Left lung (tissue), 14 donors: ENCODE measurements at places on chromosomes 6 and 20. TPM values are rescaled to one million over a fixed set of nuclear protein-coding genes. Genes with fewer than 3 reads are reported as not detected.

Gene LTB
- polyA plus RNA-seq: 1.7 TPM

DNA sequence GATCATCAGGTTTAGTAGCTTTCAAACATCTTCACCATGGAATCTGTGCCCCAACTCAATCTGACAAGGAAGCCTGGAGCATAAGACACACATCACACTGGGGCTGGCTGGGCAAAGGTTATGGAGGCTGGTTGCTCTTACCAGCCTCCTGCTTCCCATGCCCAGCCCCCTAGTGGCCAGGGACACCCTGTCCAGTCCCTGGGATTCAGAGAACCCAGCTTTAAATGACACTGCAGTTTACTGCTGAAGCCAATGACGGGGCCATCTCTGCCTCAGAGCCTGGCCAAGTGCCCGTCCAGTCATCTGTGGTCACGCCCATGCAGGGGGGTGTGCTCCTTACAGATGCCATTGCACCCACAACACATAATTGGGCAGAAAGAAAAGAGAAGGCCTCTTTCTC lies 272.9 kb downstream of the SMOC2 start:
- DNase-seq: peak; percentile 24

DNA sequence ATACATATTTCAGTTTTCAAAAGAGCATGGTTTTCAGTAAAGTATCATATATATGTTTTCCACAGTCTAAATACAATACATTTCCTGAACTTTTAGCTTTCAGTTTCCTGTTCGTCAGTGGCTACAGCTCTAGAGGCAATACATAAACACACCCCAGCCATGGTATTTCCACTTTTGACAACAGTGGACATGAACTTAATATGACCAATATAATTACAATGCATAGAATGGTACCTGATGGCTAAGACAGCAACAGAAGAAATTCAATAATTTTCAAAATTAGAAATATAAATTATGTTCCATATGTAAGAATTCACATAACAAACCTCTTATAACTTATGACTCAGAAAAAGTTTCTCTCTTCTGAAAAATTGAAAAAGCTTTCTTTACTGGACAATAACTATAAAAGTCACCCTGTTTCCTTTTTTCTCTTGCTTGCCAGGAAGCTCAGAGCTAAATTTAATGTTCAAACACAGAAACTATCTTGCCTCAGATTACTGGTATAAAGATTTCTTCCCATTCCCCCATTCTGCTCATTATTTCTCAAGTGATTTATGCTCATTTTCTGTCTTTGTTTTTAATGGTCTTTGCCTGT lies 19.2 kb downstream of the FKBP5 start:
- DNase-seq: no peak

- DNase-seq: no peak
Observed at GRCh38 chr20:8829256-8829655, 239.6 kb upstream of the PLCB4 start.

- DNase-seq: no peak
Observed at GRCh38 chr20:54362283-54362682, 113.1 kb upstream of the DOK5 start.

DNA sequence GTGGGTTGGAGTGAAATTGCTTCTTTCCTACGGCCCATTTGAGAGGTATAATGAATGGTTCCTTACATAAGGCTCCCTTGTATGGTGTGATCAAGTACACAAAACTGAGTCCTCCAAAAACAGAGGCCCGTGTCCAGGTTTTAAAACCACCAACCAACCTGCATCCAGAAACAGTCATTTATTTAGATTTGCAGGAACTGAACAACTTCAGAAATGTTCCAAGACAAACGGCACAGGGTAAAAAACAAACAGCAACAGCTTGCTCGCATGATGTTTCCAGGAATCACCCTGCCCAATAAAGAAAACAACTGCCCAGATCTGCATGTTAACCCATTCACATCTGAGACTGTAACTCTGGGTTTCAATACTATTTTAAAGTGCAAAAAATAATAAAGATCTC lies 40.2 kb upstream of the TRAM2 start:
- no peak for DNase-seq

GRCh38 chr20:50120935-50121693 lies 8.2 kb upstream of the UBE2V1 start:
- peak; percentile 56 for DNase-seq

GRCh38 chr6:146857980-146858347 lies 259.2 kb downstream of the ADGB start:
- DNase-seq: no peak

- no peak for DNase-seq
Observed at GRCh38 chr6:156306531-156306930, 470.6 kb upstream of the ARID1B start.

Gene CLVS2
- polyA plus RNA-seq: 0.23 TPM

DNA sequence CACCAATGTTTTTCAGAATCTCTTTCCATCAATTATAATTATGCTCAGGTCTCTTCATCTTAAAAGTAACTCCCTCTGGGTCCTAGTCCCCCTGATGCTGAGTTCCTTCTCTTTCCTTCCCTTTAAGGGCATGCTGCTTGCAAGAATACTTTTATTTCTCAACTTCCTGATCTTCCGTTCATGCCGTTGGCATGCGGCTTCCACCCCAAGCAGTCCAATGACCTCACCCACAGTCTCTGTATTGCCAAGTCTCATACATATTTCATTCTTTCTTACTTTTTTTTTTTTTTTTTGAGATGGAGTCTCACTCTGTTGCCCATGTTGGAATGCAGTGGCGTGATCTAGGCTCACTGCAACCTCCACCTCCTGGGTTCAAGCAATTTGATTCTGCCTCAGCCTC lies 83.5 kb downstream of the NDUFAF5 start:
- DNase-seq: no peak

DNA sequence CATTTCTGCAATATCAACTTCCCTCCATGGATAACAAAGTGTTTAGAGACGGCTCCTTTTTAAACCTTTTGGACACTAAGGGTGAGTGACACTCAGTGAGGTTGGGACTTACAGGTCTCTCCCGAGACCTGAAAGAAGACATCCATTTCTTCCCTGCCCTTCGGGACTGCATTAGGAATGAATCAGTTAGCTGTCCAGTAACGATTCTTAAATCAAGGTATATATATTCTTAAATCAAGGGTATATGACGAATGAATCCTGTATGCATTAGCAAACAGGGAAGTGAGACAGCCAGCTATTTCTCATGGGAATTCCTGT lies 52.9 kb downstream of the EDN1 start:
- DNase-seq: no peak

GRCh38 chr6:151738267-151738666 lies 69.2 kb upstream of the ESR1 start:
- no peak for DNase-seq

GRCh38 chr6:136552054-136552453 lies 1.8 kb upstream of the MAP7 start:
- DNase-seq: no peak

DNA sequence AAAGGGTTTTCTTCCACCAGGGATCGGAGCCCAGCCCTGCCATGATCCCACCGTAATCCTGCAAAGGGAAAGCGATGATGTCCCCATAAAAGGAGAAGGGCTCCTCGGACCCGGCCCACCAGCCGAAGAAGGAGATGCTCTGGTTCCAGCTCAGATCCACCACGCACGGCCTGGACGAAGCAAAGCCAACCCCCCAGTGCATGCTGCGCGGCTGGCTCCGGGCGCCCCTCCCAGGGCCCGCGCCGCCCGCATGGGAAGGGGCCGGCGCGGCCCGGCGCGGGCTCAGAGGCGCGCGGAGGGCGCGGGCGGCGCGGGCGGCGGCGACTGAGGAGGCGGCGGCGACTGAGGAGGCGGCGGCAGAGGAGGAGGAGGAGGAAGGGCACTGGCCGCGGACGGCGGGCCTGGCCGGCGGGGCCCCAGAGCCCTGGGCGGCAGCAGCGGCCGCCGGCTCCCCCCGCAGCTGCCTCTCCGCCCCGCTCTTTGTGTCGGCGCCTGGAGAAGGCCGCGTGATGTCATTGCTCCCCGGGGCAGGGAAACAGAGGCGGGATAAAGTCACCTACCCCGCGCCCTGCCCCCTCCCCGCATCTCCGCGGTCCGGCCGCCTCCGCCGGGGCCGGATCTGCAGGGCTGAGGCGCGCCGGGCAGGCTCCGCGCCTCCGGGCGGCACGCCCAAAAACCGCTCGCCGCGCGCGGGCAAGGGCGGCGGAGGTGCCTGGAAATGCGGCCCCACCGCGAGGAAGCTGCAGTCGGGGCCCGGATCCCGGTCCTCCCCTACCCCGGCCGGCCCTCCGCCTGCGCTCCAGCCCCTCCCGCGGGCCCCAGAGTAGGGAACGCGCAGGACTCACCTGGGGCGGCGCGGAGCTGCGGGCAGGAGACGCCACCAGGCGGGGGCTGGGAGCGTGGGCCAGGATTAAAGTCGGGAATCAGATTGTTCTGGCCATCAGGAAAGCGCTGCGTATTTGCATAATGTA lies at the start of gene FAXC:
Gene FAXC (minus strand): TSS at position 504 of the 971 bp plus-strand sequence. CDS start 302 bp downstream, at position 202.
- DNase-seq: peak; percentile 24

DNA sequence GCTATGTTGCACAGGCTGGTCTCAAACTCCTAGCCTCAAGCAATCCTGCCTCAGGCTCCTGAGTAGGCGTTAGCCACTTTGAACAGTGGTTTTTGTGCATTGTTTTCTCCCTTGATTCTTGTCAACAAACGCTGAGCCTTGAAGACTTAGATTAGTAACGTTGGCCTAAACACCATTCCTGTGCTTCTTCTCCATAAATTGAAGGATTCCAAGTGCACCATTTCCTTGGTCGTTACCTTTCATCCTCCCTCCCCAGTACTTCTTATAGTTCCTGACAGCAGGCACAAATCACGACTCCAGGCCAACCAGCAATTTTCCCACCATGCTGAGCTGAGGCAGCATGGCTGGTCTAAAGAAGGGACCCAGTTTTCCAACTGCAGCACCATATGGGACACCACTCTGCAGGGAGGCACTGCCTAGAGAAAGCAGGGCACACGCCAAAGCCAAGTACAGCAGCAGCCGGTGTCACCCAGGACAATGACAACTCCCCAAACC lies 8.9 kb downstream of the RPS10 start:
- no peak for DNase-seq

GRCh38 chr6:152356662-152357061 lies 280.5 kb downstream of the SYNE1 start:
- no peak for DNase-seq

DNA sequence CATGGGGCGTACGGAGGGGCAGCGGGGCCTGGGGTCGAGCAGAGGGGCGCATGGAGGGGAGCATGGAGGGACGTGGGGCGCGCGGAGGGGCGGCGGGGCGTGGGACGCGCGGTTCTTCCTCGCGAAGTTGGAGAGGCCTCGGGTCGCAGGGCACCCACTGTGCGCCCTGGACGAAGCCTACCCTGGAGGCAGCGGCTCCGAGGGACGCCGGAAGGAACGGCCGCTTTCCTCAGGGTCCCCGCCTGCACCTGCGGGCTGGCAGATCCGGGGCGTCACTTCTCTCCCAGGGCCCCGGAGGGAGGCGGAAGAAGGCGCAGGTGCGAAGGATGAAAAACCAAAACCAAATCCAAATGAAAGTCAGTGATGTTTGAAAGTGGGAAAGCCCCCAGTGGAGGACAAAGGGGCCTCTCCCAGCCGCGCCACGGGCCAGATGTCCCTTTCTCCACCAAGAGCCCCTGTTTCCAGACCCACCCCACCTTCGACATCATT lies 142.1 kb upstream of the PDE10A start:
- no peak for DNase-seq

- no peak for DNase-seq
Observed at GRCh38 chr20:62489186-62489931, 13.6 kb upstream of the GATA5 start.

- no peak for DNase-seq
Observed at GRCh38 chr6:53628354-53629119, 37.0 kb downstream of the KLHL31 start.

- no peak for DNase-seq
Observed at GRCh38 chr6:131897621-131898020, 53.6 kb downstream of the CCN2 start.

Gene WTAP
- 116 TPM for polyA plus RNA-seq

Gene RIPOR3
- 2.9 TPM for polyA plus RNA-seq

DNA sequence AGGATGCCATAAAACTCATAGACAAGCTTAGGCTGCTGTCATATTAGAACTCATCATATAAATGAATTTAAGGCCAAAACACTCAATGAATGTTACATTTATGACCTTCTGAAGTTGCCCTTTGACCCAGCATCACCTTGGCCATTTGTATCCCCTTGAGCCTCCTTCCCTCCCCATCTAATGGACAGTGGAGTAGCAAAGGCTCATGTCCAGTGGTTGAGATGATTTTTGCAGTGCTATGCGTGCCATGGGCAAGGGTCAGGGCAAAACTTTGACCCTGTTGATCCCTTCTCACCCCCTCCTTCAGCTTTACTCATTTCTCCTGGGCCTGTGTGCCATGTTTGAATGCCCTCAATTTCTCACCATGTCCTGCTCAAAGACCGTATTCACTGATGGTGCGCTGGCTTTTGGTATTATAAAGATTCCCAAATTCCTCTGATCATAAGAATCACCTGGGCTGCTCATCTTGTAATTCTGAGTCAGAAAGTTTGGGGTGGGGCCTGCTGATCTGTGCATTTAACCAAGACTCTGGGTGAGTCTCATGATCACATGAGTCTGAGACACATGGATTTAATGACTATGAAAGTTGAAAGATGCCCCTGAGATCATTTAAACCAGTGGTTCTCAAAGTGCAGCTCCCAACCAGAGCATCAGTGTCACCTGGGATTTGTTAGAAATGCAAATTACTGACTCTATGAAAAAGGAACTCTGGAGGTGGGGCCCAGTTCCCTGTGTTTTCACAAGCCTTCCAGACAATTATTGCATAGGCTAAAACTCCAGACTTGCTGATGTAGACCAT lies 57.5 kb upstream of the IL20RA start:
- DNase-seq: no peak

- no peak for DNase-seq
Observed at GRCh38 chr6:88813045-88813444, 150.4 kb downstream of the RNGTT start.

DNA sequence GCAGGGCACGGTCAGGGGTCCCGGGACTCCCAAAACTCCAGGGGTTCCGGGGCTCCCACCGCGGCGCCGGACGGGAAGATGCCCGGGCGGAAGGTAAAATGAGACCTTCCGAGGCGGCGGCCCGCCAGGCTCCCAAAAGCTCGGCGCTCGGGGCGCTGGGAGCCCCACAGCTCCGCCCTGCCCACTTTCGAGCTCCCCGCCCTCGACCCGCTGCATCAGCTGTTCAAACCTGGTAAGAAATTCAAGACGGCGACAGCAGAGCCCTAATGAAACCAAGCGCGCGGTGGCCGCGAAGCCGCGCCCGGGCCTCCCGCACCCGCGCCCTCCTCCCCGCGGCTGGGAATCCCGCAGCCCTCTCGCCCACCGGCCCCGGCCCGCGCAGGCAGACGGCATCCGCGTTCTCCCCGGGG lies 369 bp downstream of the SLC4A11 start:
- DNase-seq: peak; percentile 85

Gene CALHM4
- polyA plus RNA-seq: not detected
